ENCODE measurements at places on chromosomes 4 and X. TPM values are rescaled to one million over a fixed set of nuclear protein-coding genes. Genes with fewer than 3 reads are reported as not detected.

DNA sequence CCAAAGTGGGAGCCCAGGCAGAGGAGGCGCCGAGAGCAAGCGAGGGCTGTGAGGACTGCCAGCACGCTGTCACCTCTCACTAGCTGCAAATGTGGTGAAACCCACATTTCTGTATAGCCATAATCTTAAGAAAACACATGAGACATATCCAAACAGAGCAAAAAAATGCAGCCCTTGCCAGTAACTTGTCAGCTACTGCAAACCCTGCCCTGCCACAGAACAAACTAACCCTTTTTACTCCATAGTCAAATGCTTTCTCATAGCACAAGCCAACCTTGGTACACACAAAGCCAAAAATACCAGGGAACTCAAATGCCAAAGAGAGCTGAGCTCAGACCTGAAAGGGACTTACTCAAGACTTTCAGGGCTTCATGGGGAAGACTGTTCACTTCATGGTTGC lies 14.9 kb upstream of the NXF3 start:
- H3K4me1 ChIP-seq = no peaks in the 10 kb centered on the region
- H3K4me3 ChIP-seq = no peak overlapping the region
- no peaks in the 10 kb centered on the region for H3K36me3 ChIP-seq
- no peaks in the 10 kb centered on the region for H3K27me3 ChIP-seq
- H3K27ac ChIP-seq = no peak overlapping the region

DNA sequence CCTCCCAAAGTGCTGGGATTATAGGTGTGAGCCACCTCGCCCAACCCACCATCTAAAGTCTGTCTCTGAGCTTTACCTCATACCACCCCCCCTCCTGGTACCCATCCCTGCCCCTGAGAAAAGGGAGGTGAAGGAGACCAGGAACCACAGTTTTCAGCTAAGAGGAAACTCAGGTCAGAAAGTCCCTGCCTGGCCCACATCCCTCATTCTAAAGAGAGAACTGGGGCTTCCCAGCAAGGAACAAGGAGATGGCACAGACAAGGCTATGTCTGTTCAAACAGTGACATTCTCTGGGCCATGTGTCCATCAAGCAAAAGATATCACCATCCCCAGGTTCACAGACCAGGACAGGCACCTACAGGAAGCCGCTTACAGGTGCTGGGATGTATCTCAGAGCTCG lies 15.8 kb upstream of the CSF2RA start:
- H3K4me3 ChIP-seq = no peak overlapping the region
- H3K27ac ChIP-seq = no peak overlapping the region
- no peaks in the 10 kb centered on the region for H3K27me3 ChIP-seq
- no peaks in the 10 kb centered on the region for H3K4me1 ChIP-seq
- DNase-seq = no peak

DNA sequence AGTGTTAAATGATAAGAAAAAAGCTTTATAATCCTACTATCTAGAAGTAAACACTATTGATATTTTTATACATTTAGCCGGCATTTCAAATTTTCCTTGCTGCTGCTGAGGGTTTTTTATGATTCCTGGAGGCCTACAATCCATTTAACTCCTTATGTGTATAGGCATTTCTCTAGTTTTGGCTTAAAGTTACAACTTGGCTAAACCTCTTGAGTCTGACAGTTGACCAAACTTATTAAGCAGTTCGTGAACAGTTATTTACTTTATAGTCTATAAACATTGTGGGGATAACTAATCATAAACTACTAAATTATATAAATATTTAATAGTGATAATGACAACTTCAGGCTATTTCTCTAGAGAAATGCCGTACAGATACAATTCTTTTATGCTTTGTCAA lies 141.9 kb downstream of the ADGRL3 start:
- H3K4me1 ChIP-seq = no peaks in the 10 kb centered on the region
- H3K36me3 ChIP-seq = no peaks in the 10 kb centered on the region
- no peak for DNase-seq
- H3K27ac ChIP-seq = no peak overlapping the region

RAB28 gene
- total RNA-seq = 7.7 TPM

- no peaks in the 10 kb centered on the region for H3K36me3 ChIP-seq
- H3K4me3 ChIP-seq = no peak overlapping the region
- no peaks in the 10 kb centered on the region for H3K4me1 ChIP-seq
- no peak overlapping the region for H3K27ac ChIP-seq
- no peaks in the 10 kb centered on the region for H3K27me3 ChIP-seq
- DNase-seq = no peak
Measured at GRCh38 chr4:137572163-137572562, 39.9 kb upstream of the PCDH18 start.

- no peaks in the 10 kb centered on the region for H3K4me1 ChIP-seq
- H3K27me3 ChIP-seq = no peaks in the 10 kb centered on the region
- DNase-seq = no peak
- H3K4me3 ChIP-seq = no peak overlapping the region
- no peak overlapping the region for H3K27ac ChIP-seq
Measured at GRCh38 chr4:139704915-139705485, 39.4 kb downstream of the MGST2 start.

RPS6KA6 gene
- 1.3 TPM for total RNA-seq

GRCh38 chr4:151783867-151784266 lies 23.1 kb upstream of the GATB start:
- no peaks in the 10 kb centered on the region for H3K27me3 ChIP-seq
- H3K27ac ChIP-seq = no peak overlapping the region
- H3K36me3 ChIP-seq = no peaks in the 10 kb centered on the region
- no peak for DNase-seq

DNA sequence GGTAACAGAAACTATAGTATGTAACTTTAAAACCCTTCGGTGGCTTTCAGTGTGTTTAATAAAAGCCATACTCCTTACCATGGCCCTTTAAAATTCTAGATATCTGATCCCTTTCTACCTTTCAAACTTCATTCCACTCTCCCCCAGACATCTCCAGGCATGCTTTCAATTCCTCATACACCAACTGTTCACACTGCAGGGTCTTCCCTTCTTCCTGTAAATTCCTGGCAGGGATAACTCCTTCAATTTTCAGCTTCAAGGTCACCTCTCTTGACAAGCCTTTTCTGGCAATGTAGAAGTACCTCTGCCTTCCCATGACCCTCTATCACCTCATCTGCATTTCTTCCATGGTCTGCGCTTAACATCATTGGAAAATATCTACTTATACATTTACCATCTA lies 60.8 kb downstream of the WDFY3 start:
- H3K27me3 ChIP-seq = no peaks in the 10 kb centered on the region
- no peak for DNase-seq
- H3K27ac ChIP-seq = no peak overlapping the region
- H3K4me1 ChIP-seq = no peaks in the 10 kb centered on the region

- H3K27me3 ChIP-seq = no peaks in the 10 kb centered on the region
- no peak for DNase-seq
- H3K36me3 ChIP-seq = no peaks in the 10 kb centered on the region
- H3K4me1 ChIP-seq = peaks cover 3% of the 10 kb centered on the region
- H3K27ac ChIP-seq = no peak overlapping the region
- no peak overlapping the region for H3K4me3 ChIP-seq
Measured at GRCh38 chr4:73603271-73603710, 16.9 kb downstream of the RASSF6 start.

CT45A10 gene
- total RNA-seq = not detected

DNA sequence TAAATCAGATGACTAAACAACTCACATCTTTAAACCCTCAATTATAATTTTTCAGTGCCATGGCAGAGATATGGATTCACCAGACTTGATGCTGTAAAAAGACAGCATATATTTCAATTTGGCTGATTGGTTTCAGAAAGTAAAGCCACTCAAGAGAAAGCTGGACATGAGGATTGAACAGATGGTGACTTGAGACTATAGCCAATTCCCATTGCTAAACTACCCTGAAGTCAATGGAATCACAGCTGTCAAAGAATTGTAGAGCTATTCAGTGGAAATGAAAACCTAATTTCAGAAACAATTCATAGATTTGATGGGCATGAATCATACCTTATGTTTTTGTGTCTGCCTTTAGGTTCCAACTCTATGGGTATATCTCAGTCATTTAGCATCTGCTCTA lies 510.6 kb upstream of the BOD1L1 start:
- H3K36me3 ChIP-seq = no peaks in the 10 kb centered on the region
- H3K27me3 ChIP-seq = no peaks in the 10 kb centered on the region
- no peak overlapping the region for H3K4me3 ChIP-seq
- H3K27ac ChIP-seq = no peak overlapping the region
- DNase-seq = no peak
- no peaks in the 10 kb centered on the region for H3K4me1 ChIP-seq

DNA sequence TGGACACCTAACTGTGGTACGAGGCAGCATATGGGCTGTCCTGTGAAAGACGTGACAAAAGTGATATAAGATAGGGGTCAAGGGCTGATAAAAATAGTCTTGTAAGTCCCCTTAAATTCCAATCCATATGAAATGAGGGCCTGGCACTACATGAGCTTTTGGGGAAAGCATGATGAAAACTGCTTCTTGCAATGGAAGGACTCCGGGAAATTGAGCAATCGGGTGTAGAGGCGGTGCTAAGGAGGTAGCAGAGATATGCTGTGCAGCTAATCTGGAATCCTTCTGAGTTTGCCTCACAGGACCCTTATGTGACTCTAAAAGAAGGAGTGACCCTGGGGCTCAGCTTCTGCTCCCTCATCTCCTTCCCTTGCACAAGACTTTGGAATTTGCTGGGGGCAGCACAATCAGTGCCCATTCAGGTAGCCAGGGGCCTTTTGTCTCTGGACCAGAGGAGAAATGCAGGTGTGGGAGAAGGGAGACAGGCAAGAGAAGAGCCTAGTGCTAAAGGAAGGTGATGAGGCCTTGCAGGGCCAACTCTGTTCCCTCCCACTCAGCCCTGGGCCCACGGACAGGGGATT lies 12.8 kb downstream of the CLDN2 start:
- H3K4me3 ChIP-seq = no peak overlapping the region
- peak overlapping the region; percentile 64 for H3K27ac ChIP-seq
- DNase-seq = no peak
- H3K36me3 ChIP-seq = no peaks in the 10 kb centered on the region
- peaks cover 6% of the 10 kb centered on the region for H3K4me1 ChIP-seq

DCHS2 gene
- 0.09 TPM for total RNA-seq

UGT2B11 gene
- total RNA-seq = 1.0 TPM

MAGEC1 gene
- not detected for total RNA-seq

ZBED1 gene
- total RNA-seq = 28.7 TPM

- no peaks in the 10 kb centered on the region for H3K27me3 ChIP-seq
- H3K27ac ChIP-seq = no peak overlapping the region
- no peaks in the 10 kb centered on the region for H3K4me1 ChIP-seq
- H3K4me3 ChIP-seq = no peak overlapping the region
Measured at GRCh38 chrX:15043538-15043937, 170.3 kb downstream of the MOSPD2 start.

MAGEB2 gene
- not detected for total RNA-seq

GRCh38 chrX:39957816-39958566 lies 139.8 kb downstream of the BCOR start:
- peaks cover 19% of the 10 kb centered on the region for H3K4me1 ChIP-seq
- H3K36me3 ChIP-seq = no peaks in the 10 kb centered on the region
- H3K27ac ChIP-seq = no peak overlapping the region
- no peaks in the 10 kb centered on the region for H3K27me3 ChIP-seq
- no peak for DNase-seq

ANOS1 gene
- 1.6 TPM for total RNA-seq

DNA sequence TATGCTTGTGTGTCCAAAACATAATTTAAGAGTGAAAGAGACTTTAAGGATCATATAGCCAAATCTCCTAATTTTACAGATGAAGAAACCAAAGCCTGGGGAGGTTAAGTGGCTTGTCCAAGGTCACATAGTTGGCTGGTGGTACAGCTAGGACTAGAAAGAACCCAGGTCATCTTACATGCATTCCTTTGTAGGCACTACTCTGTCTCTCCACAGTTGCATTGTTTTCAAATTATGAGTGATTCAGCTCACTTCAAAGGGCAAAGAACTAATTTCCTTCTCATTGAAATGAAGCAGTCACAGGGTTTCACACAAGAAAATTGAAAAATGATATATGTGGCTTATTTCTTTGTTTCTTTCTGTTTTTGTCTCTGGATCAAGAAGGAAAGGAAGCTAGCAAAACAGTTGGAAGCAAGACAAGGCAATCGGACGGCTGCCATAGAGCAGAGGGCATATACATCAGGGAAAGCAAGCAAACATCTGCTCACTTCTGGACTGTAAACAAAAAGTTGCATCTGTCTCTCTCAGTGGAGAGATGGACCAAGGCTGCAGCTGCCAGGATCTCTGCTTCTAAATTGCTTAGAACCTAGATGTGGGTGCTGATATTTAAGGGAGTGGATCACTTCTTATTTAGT lies 107.5 kb upstream of the AMOT start:
- H3K27me3 ChIP-seq = no peaks in the 10 kb centered on the region
- no peak overlapping the region for H3K27ac ChIP-seq
- no peak for DNase-seq
- H3K4me1 ChIP-seq = no peaks in the 10 kb centered on the region
- H3K4me3 ChIP-seq = no peak overlapping the region
- no peaks in the 10 kb centered on the region for H3K36me3 ChIP-seq
